ENCODE measurements at places on chromosomes 11 and 22. TPM values are rescaled to one million over a fixed set of nuclear protein-coding genes. Genes with fewer than 3 reads are reported as not detected.

Gene NPTXR
- 0.37 TPM for total RNA-seq

Gene MTCH2
- 72.3 TPM for total RNA-seq

Gene PAMR1
- not detected for total RNA-seq

- DNase-seq: peak; percentile 41
These were observed at the start of gene PGAP2 for GRCh38 chr11:3807909-3808860. TSS of gene PGAP2 (plus strand) at chr11:3808560. CDS start at chr11:3811260, 2,700 bp downstream.

DNA sequence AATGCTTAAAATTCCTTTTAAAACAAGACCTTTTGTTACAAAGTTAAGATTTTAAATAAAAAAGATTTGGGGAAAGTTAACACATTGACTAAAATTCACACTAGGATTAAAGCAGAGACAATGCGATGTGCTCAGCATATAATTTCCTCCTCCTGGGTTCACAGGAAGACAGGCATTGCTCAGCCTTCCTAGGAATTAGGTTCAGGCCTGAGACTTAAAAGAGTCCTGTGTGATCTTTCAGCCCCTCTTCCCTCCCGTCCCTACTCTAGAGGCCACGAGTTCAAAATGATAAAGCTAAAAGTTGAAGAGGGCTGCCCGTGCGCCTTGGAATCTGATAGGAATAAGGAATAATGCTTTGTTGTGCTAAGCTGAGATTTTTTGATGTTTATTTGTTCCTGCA is 218.6 kb downstream of the KIRREL3 start:
- no peak for DNase-seq
